Central memory CD4-positive, alpha-beta T cell (primary cell): ENCODE measurements at places on chromosomes 5 and 9.

DNA sequence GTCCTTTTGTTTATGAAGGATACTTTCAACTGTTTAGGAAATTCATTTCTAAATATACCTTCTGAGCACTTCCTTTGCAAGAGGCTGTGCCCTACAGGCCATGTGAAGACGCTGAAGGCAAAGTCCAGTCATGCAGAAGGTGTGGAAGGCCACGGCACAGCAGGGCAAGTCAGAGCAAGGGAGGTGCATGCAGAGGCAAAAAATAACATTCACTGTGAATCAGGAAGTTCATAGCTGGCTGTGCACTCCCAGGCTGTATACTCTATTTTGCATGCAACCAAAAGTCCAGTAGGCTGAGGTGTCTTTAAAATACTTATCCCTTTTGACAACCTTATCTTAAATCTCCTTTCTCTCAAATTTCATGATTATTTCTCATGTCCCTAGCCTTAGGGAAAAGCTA, 50.3 kb downstream of the GNAQ start:
- DNase-seq, result no peak

DNA sequence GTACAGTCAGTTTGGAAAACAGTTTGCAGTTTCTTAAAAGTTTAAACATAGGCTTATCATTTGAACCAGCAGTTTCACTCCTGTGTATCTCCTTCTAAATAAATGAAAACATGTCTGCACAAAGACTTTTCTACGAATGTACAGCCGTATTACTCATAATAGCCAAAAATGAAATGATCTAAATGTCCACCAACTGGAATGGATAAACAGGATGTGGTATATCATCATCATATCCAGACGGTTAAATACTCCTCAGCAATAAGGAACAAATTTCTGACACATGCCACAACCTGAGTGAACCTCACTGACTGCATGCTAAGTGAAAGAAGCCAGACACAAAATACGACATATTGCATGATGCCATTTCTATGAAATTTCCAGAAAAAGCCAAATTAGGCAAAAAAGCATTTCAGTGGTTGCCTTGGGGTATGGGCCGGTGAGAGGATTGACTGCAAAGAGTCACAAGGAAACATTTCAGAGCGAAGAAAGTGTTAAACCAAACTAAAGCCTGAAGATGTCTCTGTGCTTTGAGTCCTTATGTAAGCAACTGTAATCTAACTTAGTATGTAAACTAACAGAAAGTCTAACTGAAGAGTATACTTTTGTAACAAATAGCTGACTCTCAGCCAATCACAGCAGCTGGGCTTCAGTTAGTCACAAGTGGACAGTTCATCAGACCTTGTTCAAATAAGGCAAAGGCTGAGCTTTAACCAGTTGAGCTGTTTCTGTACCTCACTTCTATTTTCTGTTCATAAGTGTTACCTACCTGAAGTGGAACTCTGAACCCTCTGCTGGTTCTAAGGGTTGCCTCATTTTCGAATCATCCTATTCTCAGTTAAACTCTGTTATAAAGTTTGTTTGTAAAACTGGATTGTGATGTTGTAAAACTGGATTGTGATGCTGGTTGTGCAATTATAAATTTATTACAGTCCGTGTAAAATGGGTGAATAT, 65.2 kb downstream of the TRIO start:
- no peak for DNase-seq

- DNase-seq, result no peak
Measured at GRCh38 chr5:1663186-1663585, 136.5 kb downstream of the MRPL36 start.

- DNase-seq, result no peak
Measured at GRCh38 chr5:10427201-10427600, 14.5 kb upstream of the ROPN1L start.

- DNase-seq, result no peak
Measured at GRCh38 chr5:117118499-117118898, 543.9 kb upstream of the SEMA6A start.

DNA sequence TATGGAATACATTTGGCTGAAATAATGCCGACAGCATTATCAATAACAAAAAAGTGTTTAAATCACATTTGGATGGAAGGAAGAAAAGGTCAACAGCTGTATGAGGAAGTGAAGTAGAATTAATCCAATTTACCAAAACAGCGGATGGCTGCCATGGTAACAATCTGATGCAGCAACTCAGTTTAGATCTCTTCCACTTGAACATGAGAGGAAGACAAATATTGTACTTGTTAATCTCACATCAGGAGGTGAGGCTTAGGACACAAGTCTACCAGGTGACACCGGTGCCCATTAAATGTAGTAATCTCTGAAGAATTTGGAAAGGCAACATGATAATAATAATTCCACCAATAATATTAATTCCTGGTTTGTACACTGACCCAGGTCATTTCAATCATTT, 2.4 kb downstream of the RASEF start:
- DNase-seq, result no peak

- no peak for DNase-seq
Measured at GRCh38 chr5:141529002-141529401, 40.1 kb downstream of the PCDHGC5 start.

DNA sequence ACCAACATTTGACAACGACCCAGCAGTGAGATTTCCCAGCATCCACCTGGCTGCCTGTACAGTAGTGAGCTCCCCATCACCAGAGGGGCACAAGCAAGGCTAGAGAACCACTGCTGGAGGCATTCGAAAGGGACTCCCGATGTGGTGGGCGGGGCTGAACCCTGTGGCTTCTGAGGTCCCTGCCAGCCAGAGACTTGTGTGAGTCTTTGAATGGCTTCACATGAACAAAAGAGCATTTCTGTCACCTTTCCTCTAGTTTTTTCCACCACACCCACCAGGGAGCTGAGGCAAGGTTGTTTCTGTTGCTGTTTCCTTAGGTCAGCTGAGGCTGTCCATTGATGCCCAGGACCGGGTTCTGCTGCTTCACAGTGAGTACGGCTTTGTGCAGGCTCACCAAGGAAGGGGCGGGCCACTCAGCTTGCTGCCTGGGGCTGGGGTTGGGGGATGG, 15.7 kb downstream of the RGS3 start:
- DNase-seq, result no peak

DNA sequence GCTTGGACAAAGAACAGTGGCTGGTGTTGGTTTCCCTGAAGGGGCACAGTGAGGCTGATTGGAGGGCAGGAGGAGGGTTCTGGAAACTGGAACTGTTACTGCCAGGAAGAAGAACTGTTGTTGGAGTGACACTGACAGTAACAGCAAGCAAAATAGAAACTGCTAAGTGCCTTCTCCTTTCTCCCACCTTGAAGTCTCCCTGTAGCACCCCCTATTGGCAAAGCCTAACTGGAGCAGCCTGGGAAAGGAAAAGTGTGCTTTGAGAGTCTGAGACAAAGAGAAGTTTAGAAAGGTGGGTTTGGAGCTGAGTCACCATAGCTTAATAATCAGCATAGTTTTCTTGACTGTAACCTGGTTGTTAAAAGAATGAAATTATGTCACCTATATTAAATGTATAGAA, 2.5 kb upstream of the TMEM174 start:
- DNase-seq, result no peak

- DNase-seq, result no peak
Measured at GRCh38 chr9:137235424-137236237, 4.9 kb downstream of the SLC34A3 start.

GRCh38 chr9:87868635-87869034, 14.0 kb upstream of the SPATA31E1 start:
- DNase-seq, result no peak

- DNase-seq, result no peak
Measured at GRCh38 chr9:95336281-95336680, 18.8 kb upstream of the FANCC start.

DNA sequence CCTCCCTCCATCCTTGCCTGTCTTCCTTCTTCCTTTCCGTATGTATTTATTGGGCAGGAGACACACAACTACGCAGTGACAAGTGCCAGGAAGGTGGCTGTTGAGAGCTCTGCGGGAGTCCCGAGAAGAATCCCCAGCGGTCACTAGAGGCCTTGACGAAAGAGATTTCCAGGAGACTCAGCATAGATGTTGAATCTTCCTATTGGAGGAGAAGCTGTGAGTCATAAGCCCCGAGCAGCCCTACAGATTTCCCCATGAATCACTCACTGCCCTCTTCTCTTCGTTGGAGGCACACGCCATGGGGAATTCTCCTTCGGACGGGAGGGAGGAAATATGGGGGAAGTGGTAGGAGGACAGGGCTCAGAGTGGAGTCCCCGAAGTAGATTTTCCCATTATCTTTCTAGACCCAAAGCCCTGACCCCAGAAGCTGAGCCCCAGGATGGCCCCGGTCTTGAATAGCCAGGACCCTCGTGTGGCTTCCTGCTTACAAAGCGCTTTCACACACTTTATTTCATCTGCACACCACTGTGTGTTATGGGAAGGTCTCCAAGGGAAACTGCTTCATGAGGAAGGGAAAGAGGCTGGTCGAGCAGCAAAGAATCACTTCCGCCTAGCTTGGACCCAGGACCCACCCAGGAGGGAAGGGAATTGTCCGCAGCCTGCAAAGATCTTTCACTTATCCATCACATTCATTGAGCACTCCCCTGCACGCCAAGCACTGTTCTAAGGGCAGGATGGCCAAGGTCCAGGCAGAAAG, 12.7 kb downstream of the DUSP1 start:
- no peak for DNase-seq

- no peak for DNase-seq
Measured at GRCh38 chr5:61575103-61575502, 243.0 kb downstream of the ZSWIM6 start.

GRCh38 chr9:135961811-135962695, 880 bp upstream of the UBAC1 start:
- DNase-seq, result no peak

DNA sequence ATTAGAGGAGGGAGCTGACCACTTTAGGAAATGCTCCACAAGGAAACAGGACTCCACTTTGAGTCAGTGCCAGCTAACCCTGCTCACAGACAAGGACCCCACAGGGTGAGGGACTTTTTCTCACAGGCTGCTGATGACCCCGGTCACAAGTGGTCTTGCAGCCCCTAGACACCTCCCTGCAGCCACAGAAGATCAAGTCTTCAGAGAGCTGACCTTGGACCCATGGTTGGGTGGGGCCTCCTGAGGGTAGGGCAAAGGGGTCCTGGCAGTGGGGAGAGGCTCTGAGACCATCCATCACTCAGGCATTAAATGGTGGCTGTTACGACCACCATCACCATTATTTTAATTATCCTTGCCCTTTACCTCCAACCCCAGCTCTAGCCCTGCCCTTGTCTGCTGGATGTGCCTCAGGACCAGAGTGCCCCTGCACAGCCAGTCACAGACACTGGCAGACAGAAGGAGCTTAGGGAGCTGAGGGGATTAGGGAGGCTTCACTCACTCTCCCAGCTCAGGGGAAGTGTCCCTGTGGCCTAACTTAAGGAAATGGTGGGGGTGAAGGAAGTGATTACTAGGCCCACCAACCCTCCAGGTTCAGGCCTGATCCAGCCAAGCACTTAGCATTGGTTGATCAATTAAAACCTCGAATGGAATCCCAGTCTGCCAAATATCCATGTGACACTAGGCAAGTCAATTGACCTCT, 1.6 kb downstream of the ACSL6 start:
- no peak for DNase-seq

GRCh38 chr5:81554647-81555046, 160.7 kb upstream of the ACOT12 start:
- no peak for DNase-seq

DNA sequence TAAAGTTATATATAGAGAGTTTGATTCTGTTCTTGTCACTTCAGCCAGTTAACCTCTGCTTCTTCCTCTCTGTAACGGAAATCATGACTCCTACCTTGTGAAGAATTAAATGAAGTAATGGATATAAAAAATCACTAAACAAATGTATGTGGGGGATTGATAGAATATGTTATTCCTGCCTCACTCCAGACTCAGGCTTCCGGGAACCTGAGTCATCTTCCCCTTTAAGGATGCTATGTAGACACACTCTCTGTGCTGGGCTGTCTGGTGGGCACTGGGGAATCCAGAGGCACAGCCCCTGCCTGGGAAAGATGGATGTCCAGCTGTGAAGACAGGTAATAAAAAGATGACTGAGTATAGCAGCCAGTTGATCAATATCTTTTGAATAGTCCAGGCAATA, 77.4 kb downstream of the ZNF618 start:
- DNase-seq, result no peak

DNA sequence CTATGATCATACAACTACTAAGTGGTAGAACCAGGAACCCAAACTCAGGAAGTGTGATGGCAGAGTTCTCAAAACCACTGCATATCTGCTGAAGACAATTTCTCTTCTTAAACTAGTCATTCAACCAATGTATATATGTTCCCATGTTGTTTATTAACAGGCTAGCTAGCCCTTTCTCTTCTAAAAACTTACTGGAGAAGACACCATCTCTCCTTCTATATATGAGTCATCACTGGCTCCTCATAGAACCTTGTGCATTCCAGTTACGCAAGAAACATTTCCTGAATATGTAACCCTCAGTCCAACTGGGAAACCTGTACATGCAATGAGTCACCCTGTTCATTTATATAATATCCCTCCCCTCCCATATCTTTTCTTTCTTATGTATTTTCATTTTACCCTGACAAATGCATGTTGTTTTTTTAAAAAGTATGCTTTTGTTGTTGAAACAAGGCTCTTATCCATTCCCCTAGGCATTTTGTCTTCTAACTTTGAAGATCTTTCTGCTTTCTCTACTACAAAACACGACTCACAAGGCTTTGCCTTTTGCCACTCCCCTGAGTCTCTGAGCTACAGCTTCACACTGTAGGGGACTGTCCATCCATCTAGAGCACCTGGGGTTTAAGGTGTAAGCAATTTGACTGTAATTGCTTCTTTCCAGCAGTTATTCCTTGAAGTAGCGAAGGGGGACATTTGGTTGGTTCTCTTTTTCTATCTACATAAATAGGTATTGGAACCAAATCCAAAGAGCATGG, 119.5 kb downstream of the ANXA1 start:
- DNase-seq, result no peak

- no peak for DNase-seq
Measured at GRCh38 chr5:79929095-79929494, 62.0 kb downstream of the MTX3 start.

DNA sequence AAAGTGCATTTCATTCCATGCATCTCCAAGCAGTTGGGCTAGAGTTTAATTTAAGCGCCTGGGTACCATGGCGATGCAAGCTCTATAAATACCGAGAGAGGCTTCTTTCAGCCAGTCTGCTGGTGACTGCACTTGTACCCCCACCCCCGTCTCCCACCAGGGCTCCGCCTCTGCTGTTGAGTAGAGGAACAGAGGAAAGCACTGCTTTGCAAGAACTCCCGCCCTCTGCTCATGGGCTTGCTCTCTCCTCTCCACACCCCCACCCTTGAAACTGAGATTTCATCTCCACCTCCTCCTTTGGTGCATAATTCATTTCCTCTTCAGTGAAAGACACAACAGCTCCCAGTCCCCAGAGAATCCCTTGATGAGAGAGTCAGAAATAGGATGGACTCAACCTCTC, 5.1 kb upstream of the WWC1 start:
- no peak for DNase-seq

GRCh38 chr9:130026583-130027340, 16.2 kb downstream of the FNBP1 start:
- no peak for DNase-seq
